Psoas muscle (tissue), 8 donors: ENCODE measurements at places on chromosomes 6 and 20. TPM values are rescaled to one million over a fixed set of nuclear protein-coding genes. Genes with fewer than 3 reads are reported as not detected.

The YIPF3 gene
- total RNA-seq: 58.4 TPM

DNA sequence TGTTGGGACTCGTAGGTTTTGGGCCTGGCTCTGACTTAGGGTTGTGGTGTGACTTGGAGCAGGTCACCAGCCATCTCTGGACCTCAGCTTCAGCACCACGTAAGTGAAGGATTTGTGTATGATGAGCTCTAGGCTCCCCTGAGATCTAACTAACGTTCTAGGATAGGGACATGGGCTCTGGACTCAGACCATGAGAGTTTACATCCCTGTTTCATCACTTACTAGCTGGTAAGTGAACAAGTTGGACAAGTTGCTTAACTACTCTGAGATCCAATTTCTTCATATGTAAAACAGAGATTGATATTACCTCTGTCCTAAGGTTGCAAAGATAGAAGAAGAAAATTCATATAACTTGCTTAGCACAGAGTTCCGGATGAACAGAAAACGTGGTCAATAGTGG, 20.3 kb upstream of the PNPLA1 start:
- DNase-seq: no peak

DNA sequence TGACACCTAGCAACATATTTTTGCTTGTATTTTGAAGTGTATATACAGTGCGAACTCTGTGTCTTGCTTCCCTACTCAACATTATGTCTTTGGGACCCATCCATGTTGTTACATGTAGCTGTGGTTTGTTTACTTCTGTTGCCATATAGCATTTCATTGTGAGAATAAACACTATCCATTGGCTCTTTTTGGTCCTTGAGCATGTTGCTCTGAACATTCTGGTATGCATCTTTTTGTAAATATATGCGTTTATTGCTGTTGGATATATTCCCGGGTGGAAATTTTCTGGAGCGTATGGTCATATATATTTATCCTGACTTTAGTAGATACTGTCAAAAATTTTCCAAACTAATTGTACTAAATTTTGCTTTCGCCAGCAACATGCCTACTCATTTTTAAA, 222.5 kb upstream of the SPTLC3 start:
- DNase-seq: no peak

The AHI1 gene
- 8.2 TPM for total RNA-seq

- DNase-seq: no peak
Measured at GRCh38 chr20:39825950-39826349, 863.1 kb downstream of the MAFB start.

The EYS gene
- total RNA-seq: not detected

The OR2B2 gene
- total RNA-seq: not detected

GRCh38 chr6:137811916-137812553, 55.0 kb upstream of the TNFAIP3 start:
- DNase-seq: no peak

GRCh38 chr20:33784225-33784624, 26.9 kb upstream of the CHMP4B start:
- no peak for DNase-seq

DNA sequence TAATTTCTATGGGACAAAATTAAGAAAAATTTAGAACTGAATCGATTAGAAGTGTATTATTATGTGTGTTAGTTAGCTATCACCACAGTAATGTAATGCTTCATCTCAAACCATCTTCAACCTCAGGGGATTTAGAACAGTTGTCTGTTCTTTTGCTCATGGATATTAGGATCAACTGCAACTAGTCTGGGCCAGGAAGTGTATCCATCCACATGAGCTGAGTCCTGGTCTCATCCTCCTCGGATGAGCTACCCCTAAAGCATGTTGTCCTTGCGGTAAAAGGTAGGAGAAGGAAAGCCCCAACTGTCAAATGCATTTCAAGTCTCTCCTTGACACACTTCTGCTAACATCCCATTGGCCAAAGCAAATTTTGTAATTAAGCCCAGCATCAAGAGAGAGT, 537.7 kb downstream of the KIF16B start:
- DNase-seq: no peak

DNA sequence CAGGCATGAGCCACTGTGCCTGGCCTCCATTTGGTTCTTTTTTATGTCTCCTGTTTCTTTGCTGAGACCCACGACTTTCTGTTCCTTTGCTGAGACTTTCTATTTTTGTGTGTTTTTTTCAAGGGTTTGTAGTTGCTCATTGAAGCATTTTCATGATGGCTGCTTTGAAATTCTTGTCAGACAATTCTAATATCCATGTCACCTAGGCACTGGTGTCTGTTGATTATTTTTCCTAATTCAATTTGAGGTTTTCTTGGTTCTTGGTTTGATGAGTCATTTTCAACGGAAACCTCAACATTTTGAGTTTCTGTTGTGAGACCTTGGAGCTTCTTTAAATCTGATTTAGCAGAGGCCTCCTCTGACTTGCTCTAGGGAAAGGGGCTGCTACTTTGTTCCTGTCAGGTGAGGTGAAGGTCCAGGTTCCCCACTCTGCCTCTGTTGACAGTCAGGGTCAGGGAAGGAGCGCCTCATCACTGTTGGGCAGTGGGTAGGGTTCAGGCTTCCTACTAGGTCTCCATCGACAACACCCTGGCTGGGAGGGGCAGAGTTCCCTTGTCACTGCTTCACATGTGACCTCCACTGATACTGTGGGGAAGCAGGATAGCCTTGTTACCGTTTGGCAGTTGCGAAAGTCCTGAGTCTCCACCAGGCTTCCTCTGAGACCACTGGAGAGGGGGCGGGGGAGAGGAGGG, 67.2 kb upstream of the RNF24 start:
- DNase-seq: no peak

GRCh38 chr6:127792616-127793015, 108.2 kb downstream of the THEMIS start:
- no peak for DNase-seq

The C6orf15 gene
- total RNA-seq: not detected

DNA sequence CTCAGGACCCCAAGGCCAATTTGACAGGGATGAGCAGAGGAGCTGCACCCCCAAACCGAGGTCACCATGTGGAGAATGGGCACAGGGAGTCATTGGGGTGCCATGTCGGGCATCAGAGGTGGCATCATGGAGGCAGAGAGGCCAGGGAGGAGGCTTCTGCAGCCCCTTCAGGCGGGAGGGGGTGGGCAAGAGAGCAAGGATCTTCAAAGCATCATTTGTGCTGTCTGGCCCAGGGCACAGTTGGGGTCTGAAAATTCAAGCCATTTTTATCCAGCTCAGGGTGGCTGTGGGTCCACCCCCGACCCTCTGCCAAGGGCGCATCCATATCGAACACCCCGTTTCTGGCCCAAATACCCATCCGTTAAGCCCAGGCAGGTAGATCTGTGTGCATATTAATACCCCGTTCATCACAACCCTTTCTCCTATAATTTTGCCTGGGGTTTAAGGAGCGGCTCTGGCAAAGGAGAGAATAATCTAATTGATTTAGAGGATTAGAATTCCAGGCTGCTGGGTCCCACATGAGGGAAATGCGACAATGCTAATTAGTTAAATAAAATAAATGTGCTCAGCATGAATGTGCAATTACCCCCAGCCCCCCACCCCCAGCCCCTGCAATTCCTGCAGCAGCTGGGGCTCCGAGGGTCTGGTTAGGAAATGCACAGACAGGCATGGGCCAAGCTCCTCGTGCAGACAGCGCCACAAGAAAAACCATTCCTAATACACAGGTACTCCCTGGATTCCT, 31.9 kb downstream of the VSTM2L start:
- no peak for DNase-seq

DNA sequence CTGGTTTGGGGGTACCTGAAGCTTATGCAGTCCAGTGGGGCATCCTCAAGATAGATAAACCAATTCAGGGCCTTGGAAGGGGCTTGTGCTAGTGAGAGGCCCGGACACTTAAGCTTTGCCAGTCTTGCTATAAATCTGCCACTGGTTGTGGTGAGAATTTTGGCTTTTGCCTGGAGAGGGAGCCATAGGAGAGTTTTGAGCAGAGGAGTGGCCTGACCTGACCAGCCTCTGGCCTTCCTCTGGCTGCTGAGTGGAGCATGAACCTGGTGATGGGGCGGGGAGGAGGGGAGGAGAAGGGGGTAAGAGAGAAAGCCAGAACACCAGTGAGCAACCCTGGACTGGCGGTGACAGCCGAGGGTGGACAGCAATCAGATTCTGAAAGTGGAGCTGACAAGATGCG, 7.1 kb downstream of the TMEM74B start:
- DNase-seq: no peak

The ARMC2 gene
- 3.7 TPM for total RNA-seq

- no peak for DNase-seq
Measured at GRCh38 chr6:45054610-45055009, 273.5 kb upstream of the RUNX2 start.
